ENCODE measurements at places on chromosomes 7 and 10. TPM values are rescaled to one million over a fixed set of nuclear protein-coding genes. Genes with fewer than 3 reads are reported as not detected.

Gene MYOF
- 0.91 TPM for total RNA-seq

Gene LRIT1
- not detected for total RNA-seq

Gene CALHM1
- total RNA-seq = 0.94 TPM

Gene ZNF138
- 14.0 TPM for total RNA-seq

Gene XRCC2
- total RNA-seq = 9.6 TPM

Gene SH2D4B
- 0.14 TPM for total RNA-seq

Gene GATA3
- total RNA-seq = 49.1 TPM

All from activated naive CD8-positive, alpha-beta T cell treated with anti-CD3 and anti-CD28 coated beads, Interleukin-2, amount 10 ng/mL, durations not matched to agents 7 days and 5 days (primary cell).